ENCODE measurements at places on chromosomes 12 and 14. TPM values are rescaled to one million over a fixed set of nuclear protein-coding genes. Genes with fewer than 3 reads are reported as not detected.

Gene KRT6B
- total RNA-seq: not detected

Gene PIWIL1
- not detected for total RNA-seq

Gene CATSPERB
- total RNA-seq: not detected

Gene TAS2R50
- 0.19 TPM for total RNA-seq

Gene PAWR
- total RNA-seq: 5.0 TPM

Gene PLEKHH1
- total RNA-seq: 1.6 TPM

Gene DIO2
- not detected for total RNA-seq

Gene GLT1D1
- 0.38 TPM for total RNA-seq

Measured in activated CD8-positive, alpha-beta memory T cell treated with anti-CD3 and anti-CD28 coated beads for 36 hours (primary cell).